ENCODE measurements at places on chromosomes 6 and 20. TPM values are rescaled to one million over a fixed set of nuclear protein-coding genes. Genes with fewer than 3 reads are reported as not detected.

- DNase-seq: no peak
Measured at GRCh38 chr6:170076466-170077165, 214.3 kb downstream of the DLL1 start.

DNA sequence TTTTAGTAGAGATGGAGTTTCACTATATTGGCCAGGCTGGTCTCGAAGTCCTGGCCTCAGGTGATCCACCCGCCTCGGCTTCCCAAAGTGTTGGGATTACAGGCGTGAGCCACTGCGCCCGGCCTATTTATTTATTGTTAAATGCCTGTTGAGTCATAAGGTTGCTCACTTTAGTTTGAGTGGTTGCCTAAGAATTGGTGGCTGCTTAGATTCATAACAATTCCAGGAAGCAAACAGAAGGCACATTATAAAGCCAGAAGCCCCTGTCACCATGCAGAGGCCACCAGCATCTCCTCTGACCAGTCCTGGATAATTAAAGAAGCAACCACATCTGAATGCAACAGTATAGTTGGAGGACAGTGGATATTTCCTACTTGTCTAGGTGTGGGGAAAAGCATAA lies 24.0 kb upstream of the ARMH2 start:
- DNase-seq: no peak

- DNase-seq: no peak
Measured at GRCh38 chr6:151482290-151482689, 11.5 kb upstream of the CCDC170 start.

DNA sequence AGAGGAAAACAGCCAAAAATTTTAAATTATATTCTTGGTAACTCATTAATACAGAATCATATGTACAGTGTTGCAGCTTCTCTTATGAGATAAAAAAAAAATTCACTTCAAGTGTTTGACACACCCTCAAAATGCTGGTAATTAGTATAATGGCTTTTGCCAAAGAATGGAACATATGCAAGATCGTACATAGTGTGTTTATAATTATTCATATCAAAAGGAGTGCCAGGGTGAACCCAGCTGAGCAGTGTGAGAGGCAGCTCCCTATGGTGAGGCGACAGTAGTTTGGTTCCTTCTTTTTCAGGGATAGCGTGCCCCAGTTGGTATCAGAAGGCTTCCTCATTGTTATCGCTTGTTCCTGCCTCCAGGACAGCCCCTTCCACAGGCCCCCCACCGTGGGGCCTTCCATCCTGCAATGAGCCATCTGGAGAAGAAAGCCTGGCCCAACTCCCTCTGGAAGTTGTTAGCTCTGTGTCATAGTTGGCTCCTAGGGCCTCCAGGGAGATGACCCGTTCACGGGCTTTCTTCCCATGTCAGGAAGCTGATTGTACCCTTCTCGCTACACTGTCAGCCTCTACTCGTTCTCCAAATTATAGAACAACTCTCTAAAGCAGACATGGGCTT lies 150.7 kb downstream of the FRK start:
- no peak for DNase-seq

- DNase-seq: no peak
Measured at GRCh38 chr6:119426619-119427018, 77.1 kb upstream of the MAN1A1 start.

- no peak for DNase-seq
Measured at GRCh38 chr20:23910210-23910609, 30.7 kb upstream of the CST5 start.

GRCh38 chr20:10802236-10802635 lies 128.4 kb upstream of the JAG1 start:
- no peak for DNase-seq

DNA sequence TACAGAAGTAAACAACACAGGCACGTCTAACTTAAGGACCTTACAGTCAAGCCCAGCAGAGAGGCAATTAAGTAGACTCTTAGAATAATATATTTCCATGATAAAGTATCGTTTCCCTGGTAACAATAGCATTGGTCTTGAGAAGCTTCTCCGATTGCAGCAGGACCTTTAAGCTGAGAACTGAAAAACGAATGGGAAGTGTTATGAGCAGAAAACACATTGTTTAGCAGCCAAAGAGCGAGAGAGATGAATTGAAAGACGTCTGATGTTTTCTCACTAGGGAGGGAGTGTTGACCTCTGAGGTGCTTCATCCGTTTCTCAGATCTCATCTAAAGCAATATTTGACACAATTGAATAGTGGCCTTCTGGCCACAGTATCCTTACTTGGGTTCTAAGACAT lies 855 bp downstream of the BYSL start:
- no peak for DNase-seq

The NAA20 gene
- total RNA-seq: 40.3 TPM

The DLK2 gene
- total RNA-seq: 1.6 TPM

The UNC5CL gene
- total RNA-seq: 1.6 TPM

The LAMP5 gene
- total RNA-seq: 0.98 TPM

The TMEM74B gene
- total RNA-seq: 3.3 TPM
